ENCODE measurements at places on chromosomes 4 and X.

DNA sequence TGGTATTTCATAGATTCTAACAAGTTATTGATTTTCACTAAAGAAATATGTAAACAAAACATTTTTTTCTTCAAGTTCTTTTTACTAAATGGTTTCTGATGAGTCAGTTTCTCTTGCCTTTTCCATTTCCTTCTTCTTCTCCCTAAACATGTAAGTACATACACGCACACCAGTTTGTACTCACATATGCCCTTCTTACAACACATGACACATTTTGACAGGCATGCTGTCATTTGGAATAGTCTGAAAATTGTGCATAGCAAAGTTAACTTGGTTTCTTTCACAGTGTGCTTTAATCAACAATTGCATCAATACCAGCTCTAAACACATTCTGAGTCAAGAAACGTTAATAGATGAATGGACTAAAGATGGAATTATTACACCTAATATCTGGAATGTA lies 35.1 kb downstream of the PRSS12 start:
- no peak for DNase-seq

- no peak for DNase-seq
Observed at GRCh38 chr4:63222466-63222865, 1186.8 kb downstream of the TECRL start.

DNA sequence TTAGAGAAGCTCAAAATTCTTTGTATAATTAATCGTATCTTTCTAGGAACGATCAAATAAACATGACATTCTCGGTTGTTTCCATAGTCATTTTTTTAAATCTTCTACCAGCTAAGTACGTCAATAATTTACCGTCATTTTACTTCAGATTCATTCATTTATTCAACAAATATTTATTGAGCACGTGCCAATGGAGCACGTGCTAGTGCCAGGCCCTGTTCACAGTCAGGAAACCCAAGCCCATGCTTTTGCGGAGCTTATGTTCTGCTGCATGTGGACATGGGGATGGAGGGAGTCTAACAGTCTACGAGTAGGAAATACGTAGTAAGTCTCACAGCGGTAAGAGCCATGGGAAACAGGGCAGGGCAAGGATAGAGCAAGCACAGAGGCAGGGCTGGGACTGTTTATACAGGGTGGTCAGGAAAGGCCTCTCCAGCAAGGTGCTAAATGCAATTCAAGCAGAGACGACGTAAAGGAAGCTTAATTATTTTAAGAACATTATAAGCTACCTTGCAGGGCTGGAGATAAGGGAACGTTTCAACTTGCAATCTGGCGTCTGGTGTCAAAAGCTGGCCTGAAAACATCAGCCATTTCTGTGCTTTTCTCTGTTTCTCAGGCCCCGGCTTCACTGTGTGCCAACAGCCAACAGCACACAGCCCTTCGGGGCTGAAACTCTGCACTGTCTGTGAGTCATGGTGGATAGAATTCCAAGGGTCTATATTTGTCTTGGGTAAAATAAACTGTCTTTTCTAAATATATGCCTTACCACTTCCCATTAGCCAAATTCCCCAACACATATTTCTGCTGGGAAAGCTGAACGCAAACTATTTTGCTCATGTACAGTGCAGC lies 517.1 kb upstream of the ZFP42 start:
- no peak for DNase-seq

GRCh38 chr4:2051086-2051485 lies 8.0 kb upstream of the NAT8L start:
- no peak for DNase-seq

GRCh38 chr4:161148051-161148450 lies 1015.7 kb downstream of the FSTL5 start:
- no peak for DNase-seq
